ENCODE measurements at places on chromosomes 3 and 15. TPM values are rescaled to one million over a fixed set of nuclear protein-coding genes. Genes with fewer than 3 reads are reported as not detected.
A peak's percentile ranks its signal among the peaks of the same experiment; 100 is the strongest.

The CELSR3 gene
- total RNA-seq: 5.2 TPM

GRCh38 chr3:149395107-149396089 lies 17.9 kb upstream of the TM4SF1 start:
- peak; percentile 80 for DNase-seq

- DNase-seq: peak; percentile 17
Measured at GRCh38 chr15:94327356-94327936, 96.1 kb downstream of the MCTP2 start.

GRCh38 chr3:17518189-17519059 lies 224.0 kb downstream of the TBC1D5 start:
- DNase-seq: no peak

GRCh38 chr3:4906107-4906621 lies 73.1 kb upstream of the BHLHE40 start:
- peak; percentile 87 for DNase-seq

GRCh38 chr3:94076055-94076454 lies 13.2 kb downstream of the NSUN3 start:
- peak; percentile 49 for DNase-seq

GRCh38 chr15:58303236-58303635 lies 128.6 kb upstream of the LIPC start:
- no peak for DNase-seq

GRCh38 chr3:16126634-16127033 lies 47.8 kb upstream of the GALNT15 start:
- no peak for DNase-seq

The OR5K2 gene
- not detected for total RNA-seq

- peak; percentile 48 for DNase-seq
Measured at GRCh38 chr3:140753865-140754754, 76.2 kb downstream of the TRIM42 start.

DNA sequence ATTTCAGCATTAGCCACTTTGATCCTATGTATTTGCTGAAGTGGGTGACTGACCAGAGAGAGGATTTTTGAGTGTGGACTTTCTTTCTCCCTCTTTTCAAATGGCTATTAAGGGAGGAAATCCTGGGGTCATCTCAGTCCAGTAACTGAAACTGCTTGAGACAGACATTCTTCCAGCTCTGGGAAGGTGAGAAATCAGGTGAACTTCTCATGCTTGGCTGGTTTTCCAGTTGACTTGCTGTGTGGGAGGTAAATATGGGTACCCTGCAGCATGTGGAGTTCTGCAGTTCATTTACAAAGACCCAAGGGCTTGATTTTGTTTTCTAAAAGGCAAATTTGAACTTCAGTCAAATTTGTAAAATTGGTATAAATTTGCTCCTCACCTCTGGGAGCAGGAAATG lies 461.1 kb upstream of the TBL1XR1 start:
- DNase-seq: no peak

The PDZRN3 gene
- total RNA-seq: 1.7 TPM

DNA sequence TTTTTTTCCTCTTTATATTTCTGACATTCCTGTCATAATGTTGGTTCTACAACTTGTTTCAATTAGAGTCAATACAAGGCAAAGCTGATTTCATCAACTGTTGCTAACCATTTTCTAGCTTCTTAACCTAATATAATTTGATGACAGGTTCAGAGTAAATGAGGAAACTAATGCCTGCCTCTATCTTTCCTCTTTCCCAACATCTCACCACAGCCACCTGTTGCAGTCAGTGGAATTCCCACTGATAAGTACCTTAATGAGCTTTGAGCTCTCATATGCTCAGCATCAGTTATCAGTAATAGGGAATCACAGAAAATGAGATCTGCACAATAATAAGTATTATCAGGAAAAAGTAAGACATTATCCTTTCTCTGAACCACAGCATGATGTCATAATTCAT lies 241.9 kb downstream of the MEIS2 start:
- DNase-seq: no peak

GRCh38 chr3:54862526-54862925 lies 65.3 kb downstream of the LRTM1 start:
- DNase-seq: peak; percentile 88

All from M059J (cell line).